IMR-90 (cell line): ENCODE measurements at places on chromosomes 6 and 20.

DNA sequence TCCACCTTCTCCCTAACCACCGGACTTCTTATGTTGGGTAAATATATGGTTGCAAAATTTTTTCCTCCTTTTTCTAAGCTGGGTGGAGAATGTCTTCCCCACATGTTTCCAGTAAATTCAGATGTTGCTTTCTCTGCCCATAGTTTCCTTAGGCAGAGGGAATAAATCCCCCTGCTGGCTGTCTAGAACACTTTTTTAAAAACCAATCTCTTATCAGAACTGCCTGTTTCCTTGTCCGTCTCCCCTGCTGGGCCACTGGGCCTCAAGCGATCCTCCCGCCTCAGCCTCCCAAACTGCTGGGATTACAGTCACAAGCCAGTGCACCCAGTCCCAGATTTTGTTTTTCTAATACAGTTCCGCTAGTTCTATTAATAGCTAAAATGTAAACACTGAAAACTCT, 9.9 kb upstream of the WFDC2 start:
- DNase-seq: peak; percentile 3
- no peaks in the 10 kb centered on the region for H3K36me3 ChIP-seq
- H3K4me1 ChIP-seq: no peaks in the 10 kb centered on the region
- H3K27ac ChIP-seq: no peak overlapping the region
- peaks cover 17% of the 10 kb centered on the region for H3K27me3 ChIP-seq

DNA sequence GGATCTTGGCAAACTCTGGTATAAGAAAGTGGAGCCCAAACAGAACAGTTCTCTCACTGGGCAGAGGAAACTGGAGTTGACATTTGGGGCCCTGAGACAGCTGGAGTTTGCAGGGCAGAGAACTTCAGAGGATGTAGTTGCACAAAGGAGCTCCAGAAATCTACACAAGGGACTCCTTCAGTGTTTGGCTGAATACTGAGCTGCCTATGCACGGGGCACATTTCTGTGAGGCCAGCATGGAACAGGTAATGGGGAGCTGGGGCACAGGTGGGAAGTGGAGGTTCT, 169.3 kb downstream of the ANKRD60 start:
- no peaks in the 10 kb centered on the region for H3K36me3 ChIP-seq
- no peak overlapping the region for H3K4me3 ChIP-seq
- no peak overlapping the region for H3K27ac ChIP-seq
- no peak for DNase-seq
- H3K27me3 ChIP-seq: no peaks in the 10 kb centered on the region; the same call in 1 of the 2 replicates

DNA sequence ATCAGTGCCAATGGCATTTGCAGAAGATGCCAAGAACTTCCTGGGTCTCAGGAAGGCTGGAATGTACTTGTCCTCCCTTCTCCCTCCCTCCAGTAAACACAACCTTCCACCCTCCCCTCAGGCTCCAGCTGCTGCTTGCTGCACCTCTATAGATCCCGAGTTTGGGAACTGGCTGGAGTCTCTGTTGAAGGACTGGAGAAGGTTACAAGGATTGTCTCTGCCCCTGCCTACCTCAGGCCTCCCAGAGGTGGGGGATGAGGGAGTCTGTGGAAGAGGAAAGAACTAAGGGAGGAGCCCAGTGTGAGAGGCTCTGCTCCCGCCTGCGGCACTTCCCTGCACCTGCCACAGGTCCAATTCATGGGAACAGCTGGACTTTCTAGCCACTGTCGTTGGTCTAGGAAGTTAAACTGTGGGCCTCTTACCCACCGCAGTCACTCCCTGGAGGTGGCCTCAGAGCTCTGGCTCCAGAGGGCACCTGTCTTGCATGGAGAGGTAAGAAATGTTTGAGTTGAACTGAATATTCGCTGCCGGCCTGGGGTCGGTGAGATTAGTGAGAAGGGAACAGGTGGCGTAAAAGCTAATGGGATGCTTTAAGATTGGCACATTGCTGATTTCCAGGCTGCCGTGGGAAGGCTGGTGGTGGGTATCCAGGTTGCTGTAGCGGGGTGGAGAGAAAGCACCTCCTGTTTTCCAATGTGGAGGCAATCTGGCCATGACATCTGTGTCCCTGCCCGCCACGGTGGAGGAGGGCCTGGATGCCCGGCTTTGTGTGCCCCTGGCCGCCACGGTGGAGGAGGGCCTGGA, 54.3 kb downstream of the PPP1R14C start:
- no peak overlapping the region for H3K27ac ChIP-seq
- peaks cover 7% of the 10 kb centered on the region for H3K27me3 ChIP-seq

DNA sequence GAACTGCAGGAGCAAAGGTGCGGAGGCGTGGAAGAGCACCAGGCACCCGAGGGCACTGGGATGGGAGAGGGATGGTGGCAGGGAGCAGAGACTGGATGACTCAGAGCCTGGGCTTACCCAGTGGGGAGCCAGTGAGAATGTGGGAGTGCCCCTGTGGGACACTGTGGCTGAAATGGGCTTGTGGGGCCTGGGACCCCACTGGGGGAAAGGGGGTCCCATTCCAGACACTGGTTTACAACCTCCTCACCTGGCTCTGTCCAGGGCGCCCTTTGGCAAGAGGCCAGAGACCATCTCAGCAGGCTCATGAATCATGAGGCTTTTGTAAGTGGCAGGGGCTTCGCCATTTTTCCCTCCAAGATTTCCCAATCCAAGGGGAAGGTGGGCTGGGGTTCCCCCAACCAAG, 124.0 kb upstream of the MAFB start:
- no peak overlapping the region for H3K27ac ChIP-seq
- no peak overlapping the region for H3K4me3 ChIP-seq
- peaks cover 6% of the 10 kb centered on the region; the same call in 1 of the 2 replicates for H3K27me3 ChIP-seq
- no peaks in the 10 kb centered on the region for H3K36me3 ChIP-seq

GRCh38 chr6:14670806-14671205, 553.2 kb downstream of the CD83 start:
- no peak overlapping the region for H3K27ac ChIP-seq
- H3K4me1 ChIP-seq: peaks cover 17% of the 10 kb centered on the region
- no peaks in the 10 kb centered on the region for H3K27me3 ChIP-seq

- peak; percentile 45 for DNase-seq
- no peaks in the 10 kb centered on the region; the same call in 1 of the 2 replicates for H3K36me3 ChIP-seq
- peak overlapping the region; percentile 88 for H3K27ac ChIP-seq
- H3K4me3 ChIP-seq: no peak overlapping the region
- H3K27me3 ChIP-seq: no peaks in the 10 kb centered on the region
- H3K4me1 ChIP-seq: peaks cover 26% of the 10 kb centered on the region
These were observed 65.8 kb downstream of the PHACTR2 start for GRCh38 chr6:143743301-143744166.

- no peaks in the 10 kb centered on the region for H3K27me3 ChIP-seq
- no peak for DNase-seq
- peaks cover under 1% of the 10 kb centered on the region for H3K4me1 ChIP-seq
- H3K36me3 ChIP-seq: peaks cover 22% of the 10 kb centered on the region
- no peak overlapping the region for H3K4me3 ChIP-seq
These were observed 138.9 kb upstream of the NUP153 start for GRCh38 chr6:17845598-17845997.

GRCh38 chr6:35377002-35377401, 34.6 kb downstream of the PPARD start:
- H3K4me3 ChIP-seq: peak overlapping the region; percentile 9; the same call in 1 of the 2 replicates
- peak overlapping the region; percentile 86 for H3K27ac ChIP-seq
- peaks cover 28% of the 10 kb centered on the region for H3K4me1 ChIP-seq
- peaks cover 4% of the 10 kb centered on the region for H3K36me3 ChIP-seq
- H3K27me3 ChIP-seq: no peaks in the 10 kb centered on the region

DNA sequence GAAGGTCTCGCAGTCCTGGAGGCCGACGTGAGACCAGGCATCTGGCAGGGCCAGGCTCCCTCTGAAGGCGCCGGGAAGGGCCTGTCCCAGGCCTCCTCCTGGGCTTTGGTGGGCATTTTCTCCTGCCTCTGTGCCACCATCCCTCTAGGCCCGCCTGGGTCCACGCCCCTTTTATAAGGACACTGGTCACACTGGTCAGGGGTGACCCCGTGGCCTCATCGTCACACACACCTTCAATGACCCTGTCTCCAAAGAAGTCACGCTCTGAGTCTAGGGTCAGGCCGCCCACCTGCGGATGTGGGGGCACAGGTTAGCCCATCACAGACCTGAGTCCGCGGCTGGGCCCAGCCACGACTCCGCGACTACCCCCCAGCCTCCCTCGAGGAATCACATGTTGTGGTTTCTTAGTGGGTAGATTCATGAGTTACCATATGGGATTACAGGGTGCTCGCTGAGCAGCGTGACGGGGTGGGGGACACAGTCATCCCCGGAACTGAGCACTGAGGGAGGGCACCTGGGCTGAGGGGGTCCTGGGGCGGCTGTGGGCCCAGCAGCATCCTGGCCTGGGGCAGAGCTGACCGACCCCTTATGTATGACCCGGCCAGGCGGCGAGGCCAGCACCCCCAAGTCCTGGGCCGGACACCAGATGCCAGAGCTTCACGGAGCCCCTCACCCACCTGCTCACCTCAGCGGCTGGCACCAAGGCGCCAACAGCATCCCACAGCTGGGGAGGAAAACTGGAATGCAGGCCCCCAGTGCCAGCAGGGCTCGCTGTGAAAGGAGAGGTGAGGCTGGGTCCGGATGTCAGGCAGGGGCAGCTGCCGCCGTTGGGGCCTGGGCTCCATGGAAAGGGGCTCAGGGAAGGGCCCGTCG, 115.9 kb downstream of the DLL1 start:
- no peaks in the 10 kb centered on the region for H3K36me3 ChIP-seq
- no peak for DNase-seq
- H3K4me3 ChIP-seq: no peak overlapping the region
- H3K27ac ChIP-seq: no peak overlapping the region
- no peaks in the 10 kb centered on the region for H3K27me3 ChIP-seq
- peaks cover 2% of the 10 kb centered on the region; the same call in 1 of the 2 replicates for H3K4me1 ChIP-seq

DNA sequence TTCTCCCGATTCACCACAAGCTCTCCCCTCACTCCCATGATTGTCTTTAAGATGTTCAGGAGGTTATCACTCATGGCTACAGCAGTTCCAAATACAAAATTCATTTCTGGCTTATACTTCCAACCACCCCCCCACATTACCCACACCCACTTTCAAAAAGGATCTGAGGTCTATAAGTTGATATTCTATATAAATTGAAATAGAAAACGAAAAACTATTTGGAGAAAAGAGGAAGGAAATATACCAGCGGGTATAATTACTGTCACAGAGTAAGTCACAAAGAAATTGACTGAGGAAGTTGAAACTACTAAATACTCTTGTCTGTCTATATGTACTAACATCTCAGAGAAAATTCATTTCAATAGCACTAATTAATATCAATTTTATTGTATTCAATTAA, 112.7 kb upstream of the TNFAIP3 start:
- H3K27ac ChIP-seq: no peak overlapping the region
- no peaks in the 10 kb centered on the region for H3K27me3 ChIP-seq
- no peaks in the 10 kb centered on the region for H3K4me1 ChIP-seq
- H3K4me3 ChIP-seq: no peak overlapping the region
- no peak for DNase-seq

DNA sequence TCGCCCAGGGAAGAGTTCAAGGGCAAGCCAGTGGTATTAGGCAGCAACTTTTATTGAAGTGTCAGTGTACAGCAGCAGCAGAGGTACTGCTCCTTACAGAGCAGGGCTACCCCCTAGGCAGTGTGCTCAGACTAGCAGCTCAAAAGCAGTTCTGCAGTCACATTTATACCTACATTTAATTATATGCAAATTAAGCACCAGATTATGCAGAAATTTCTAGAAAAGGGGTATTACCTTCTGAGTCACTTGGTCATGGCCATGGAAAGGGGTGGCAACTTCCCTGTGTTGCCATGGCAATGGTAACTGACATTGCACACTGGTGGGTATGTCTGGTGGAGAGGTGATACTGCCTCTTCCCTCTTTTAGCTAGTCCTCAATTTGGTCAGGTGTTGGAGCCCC, 2.1 kb upstream of the ZKSCAN4 start:
- H3K36me3 ChIP-seq: no peaks in the 10 kb centered on the region
- no peak overlapping the region for H3K27ac ChIP-seq
- DNase-seq: no peak
- H3K4me1 ChIP-seq: peaks cover 7% of the 10 kb centered on the region

- no peak overlapping the region for H3K4me3 ChIP-seq
- H3K27ac ChIP-seq: no peak overlapping the region
- peaks cover 23% of the 10 kb centered on the region for H3K36me3 ChIP-seq
- peaks cover 8% of the 10 kb centered on the region for H3K4me1 ChIP-seq
- DNase-seq: no peak
These were observed 39.4 kb downstream of the SLC9A8 start for GRCh38 chr20:49851991-49852390.

DNA sequence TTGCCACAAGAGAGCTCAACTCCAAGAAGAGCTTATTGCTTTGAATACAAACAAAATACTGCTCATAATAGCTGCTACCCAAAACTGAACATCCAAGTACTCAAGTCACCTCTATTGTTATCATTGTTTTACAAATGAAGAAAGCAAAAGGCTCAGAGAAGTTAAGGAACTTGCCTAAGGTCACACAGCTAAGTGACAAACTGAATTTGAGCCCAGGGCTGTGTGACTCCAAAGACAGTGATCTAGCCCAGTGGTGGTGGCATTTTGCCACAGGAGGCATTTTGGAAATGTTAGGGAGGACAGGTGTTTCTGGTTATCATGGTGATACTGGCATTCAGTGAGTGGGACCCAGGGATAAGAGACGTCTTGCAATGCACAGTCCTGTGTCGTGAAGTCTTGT, 79.5 kb downstream of the KCNB1 start:
- H3K4me1 ChIP-seq: peaks cover 3% of the 10 kb centered on the region
- peaks cover 37% of the 10 kb centered on the region for H3K27me3 ChIP-seq
- H3K4me3 ChIP-seq: no peak overlapping the region
- no peak overlapping the region for H3K27ac ChIP-seq
- no peaks in the 10 kb centered on the region for H3K36me3 ChIP-seq

- peak; percentile 84 for DNase-seq
- no peaks in the 10 kb centered on the region for H3K36me3 ChIP-seq
- H3K27ac ChIP-seq: no peak overlapping the region
- peaks cover 3% of the 10 kb centered on the region for H3K4me1 ChIP-seq
- no peak overlapping the region for H3K4me3 ChIP-seq
These were observed 41.6 kb downstream of the C6orf15 start for GRCh38 chr6:31070711-31071197.

DNA sequence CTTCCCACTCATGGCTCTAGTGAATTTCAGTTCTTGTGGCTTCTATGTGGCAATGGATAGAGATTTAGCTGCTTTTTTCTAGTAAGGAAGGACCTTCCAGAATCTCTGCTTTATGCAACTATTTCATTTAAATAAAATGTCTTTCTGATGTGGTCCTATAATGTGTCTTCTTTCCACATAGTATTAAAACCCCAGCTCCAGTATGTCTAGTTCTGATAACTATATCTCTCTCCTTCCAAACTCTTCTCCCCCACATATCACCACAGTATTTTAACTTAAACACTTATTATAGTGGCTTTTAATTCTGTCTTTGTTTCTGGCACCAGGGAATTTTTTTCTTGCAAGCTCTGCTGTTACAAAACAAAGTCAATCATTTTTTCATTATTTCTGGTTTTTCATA, 40.6 kb upstream of the SUMO4 start:
- no peak overlapping the region for H3K27ac ChIP-seq
- peaks cover 3% of the 10 kb centered on the region; the same call in 1 of the 2 replicates for H3K36me3 ChIP-seq
- peaks cover 2% of the 10 kb centered on the region for H3K4me1 ChIP-seq
- H3K4me3 ChIP-seq: no peak overlapping the region
- H3K27me3 ChIP-seq: no peaks in the 10 kb centered on the region

GRCh38 chr6:16486661-16487060, 248.3 kb downstream of the GMPR start:
- H3K27ac ChIP-seq: no peak overlapping the region
- no peak overlapping the region for H3K4me3 ChIP-seq
- no peak for DNase-seq
- H3K27me3 ChIP-seq: no peaks in the 10 kb centered on the region
- H3K36me3 ChIP-seq: peaks cover 18% of the 10 kb centered on the region
- H3K4me1 ChIP-seq: no peaks in the 10 kb centered on the region

- H3K4me1 ChIP-seq: no peaks in the 10 kb centered on the region
- no peak overlapping the region for H3K27ac ChIP-seq
- H3K36me3 ChIP-seq: no peaks in the 10 kb centered on the region
- no peaks in the 10 kb centered on the region for H3K27me3 ChIP-seq
- H3K4me3 ChIP-seq: no peak overlapping the region
These were observed 86.6 kb upstream of the QKI start for GRCh38 chr6:163327921-163328320.
